ENCODE measurements at places on chromosomes 6 and 20.

- DNase-seq, result peak; percentile 20
These were observed 1.3 kb upstream of the NDUFAF4 start for GRCh38 chr6:96899019-96899418.

DNA sequence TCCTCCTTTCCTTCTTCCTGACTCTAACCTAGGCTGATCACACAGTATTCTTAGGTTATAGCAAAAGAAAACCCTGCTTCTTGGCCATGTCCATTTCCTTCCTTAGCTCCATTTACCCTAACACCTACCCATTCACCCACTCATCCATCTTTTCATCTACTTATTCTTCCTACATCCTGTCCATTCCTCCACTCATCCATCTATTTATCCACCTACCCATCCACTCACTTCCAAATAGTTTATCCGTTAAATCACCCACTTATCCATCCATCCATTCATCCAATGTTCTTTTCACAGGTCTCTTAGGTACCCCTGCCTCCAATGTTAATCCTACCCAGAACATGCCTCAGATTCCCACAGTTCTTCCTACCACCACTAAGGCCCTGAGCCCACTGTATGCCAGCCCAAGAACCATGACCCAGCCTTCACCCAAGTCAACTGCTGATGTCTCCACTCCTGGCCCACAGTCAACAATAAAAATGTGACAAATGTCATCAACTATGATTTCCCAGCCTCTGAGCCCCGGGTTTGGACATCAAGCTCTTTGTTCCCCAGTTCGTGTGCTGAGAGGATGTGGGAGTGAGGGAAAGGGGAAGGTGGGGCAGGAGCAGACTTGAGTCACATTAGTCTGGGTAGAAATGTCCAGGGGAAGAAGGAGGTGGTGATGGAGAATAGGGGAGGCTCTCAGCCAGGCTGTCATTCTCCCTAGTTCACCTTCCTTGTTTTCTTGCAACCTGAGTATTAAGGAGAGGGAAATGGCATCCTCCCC is 24.4 kb downstream of the TREML4 start:
- DNase-seq, result no peak

GRCh38 chr20:21338291-21338690 is 35.2 kb downstream of the XRN2 start:
- DNase-seq, result no peak

- DNase-seq, result no peak
These were observed 63.3 kb downstream of the PLCG1 start for GRCh38 chr20:41200446-41201202.

GRCh38 chr6:152184917-152185574 is 377.6 kb downstream of the ESR1 start:
- DNase-seq, result no peak

- DNase-seq, result no peak
These were observed 52.4 kb upstream of the TBC1D7 start for GRCh38 chr6:13380761-13381160.

DNA sequence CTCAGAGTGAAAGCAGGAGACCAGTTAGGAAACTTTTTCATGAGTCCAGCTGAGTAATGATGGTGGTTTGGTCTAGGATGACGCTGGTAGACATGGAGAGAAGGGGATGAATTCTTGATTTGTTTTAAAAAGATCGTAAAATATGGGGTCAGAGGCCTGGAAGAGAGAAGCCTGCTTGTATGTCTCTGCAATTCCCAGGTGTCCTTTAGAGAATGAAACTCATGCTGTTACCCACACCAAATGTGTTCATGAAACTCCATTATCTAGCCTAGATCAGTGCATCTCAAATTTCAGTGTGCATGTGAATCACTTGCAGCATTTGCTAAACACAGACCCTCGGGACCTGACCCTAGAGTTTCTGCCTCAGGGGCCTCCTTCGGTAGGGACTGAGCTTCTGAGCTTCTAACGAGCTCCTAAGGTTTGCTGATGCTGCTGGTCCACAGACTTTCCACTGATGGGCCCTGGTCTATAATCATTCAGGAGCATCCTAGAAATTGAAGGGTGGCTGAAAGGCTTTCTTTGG is 302.0 kb upstream of the PLCB4 start:
- DNase-seq, result peak; percentile 84

DNA sequence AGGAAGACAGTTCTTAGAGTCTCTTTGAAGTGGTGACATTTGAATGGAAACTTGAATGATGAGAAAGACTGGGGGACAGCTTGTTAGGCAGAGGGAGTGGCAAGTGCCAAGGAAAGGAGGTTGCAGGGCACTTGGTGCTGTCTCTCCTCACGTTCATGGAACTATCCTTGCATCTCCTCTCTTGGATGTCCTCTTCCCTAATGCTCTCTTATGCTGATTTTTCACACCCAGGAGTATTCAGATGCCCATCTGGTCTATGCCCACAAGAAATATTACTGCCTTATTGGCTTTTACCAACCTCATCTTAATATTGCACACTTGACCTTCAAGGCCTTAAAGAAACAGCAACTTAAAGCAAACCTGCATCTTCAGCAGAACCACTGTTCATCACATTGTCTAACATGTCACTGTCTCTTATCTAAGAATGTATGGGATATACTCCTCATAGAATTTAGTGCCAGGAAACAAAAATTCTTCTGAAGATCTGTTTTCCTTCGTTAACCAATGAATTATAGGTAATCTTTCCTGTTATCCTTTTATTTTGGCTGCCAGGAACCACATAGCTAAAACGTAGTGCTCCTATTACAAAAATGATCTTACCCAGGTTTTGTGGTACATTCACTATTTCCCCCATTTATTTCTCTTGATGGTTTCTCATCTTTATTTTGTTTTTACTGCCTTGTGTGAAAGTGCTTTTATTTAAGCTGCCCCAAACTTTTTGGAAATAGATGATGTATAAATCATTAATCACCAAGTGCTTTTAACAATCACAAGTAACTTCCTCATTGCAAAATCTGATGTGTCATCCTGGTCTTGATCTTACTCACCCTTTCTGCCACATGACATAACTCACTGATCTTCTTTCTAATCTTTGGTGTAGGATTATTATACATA is 12.8 kb downstream of the RGS17 start:
- DNase-seq, result no peak

DNA sequence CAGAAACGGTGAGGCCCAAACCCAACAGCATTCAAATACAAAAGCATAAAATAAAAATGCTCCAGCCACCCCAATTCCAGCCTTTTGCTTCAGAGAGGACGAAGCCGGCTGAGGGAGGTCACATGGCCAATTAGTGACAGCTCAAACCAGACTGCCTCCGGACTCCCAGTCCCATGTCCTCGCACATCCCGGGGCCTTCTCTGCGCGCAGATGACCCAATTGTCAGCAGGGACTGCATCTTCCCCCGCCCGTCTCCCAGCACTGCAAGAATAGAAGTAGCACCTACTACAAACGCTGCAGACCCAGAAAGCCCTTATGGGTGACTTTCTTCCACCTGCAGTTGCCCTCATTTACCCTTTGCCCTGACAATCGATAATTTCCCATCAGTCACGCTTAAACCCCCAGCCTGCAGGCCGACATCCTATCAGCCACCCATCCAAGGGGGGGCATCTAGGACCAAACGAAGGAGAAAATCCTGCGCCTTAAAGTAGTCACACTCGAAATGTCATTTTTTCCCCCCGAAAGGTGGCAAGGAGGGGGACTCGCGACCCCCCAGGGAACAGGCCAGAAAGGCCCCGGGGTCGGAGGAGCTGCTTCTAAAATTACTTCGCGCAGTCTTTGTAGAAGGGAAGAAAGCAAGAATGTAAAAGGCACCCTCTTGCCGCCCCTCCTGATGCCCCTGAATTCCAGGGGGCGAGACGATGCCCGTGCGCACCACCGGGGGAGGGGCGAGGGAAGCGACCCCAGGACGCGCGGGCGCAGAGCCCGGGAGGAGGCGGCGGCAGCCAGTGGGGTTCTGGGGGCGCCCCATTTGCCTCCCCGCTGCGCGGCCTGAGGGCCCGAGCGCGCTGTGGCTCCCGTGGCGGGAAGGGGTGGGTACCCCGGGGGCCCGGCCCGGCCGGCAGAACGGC is 792 bp downstream of the SLC23A2 start:
- DNase-seq, result peak; percentile 9

GRCh38 chr20:21301940-21302663 is 1.0 kb upstream of the XRN2 start:
- DNase-seq, result no peak

DNA sequence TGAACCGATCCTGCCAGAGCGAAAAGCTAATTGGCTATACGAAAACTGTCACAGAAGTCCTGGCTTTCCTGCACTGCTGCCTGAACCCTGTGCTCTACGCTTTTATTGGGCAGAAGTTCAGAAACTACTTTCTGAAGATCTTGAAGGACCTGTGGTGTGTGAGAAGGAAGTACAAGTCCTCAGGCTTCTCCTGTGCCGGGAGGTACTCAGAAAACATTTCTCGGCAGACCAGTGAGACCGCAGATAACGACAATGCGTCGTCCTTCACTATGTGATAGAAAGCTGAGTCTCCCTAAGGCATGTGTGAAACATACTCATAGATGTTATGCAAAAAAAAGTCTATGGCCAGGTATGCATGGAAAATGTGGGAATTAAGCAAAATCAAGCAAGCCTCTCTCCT is 14.2 kb downstream of the CCR6 start:
- DNase-seq, result no peak

DNA sequence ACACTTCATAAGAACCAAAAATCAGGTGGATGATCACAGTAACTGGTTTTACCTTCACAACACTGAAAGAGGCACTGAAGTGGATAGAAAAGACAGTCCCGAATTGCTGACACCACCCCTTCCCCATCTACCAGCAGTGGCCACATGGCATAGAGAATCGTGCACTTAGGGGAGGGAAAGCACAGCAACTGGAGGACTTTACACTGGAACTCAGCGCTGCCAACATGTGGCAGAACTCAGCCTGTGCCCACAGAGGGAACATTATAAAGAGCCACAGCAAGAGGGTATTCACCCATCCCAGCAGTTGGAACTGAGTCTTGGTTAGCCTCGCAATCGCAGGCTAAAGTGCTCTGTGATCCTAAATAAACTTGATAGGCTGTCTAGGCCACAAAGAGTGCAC is 6.5 kb upstream of the KIAA1586 start:
- no peak for DNase-seq

GRCh38 chr20:58630063-58630462 is 21.0 kb upstream of the STX16 start:
- DNase-seq, result no peak

DNA sequence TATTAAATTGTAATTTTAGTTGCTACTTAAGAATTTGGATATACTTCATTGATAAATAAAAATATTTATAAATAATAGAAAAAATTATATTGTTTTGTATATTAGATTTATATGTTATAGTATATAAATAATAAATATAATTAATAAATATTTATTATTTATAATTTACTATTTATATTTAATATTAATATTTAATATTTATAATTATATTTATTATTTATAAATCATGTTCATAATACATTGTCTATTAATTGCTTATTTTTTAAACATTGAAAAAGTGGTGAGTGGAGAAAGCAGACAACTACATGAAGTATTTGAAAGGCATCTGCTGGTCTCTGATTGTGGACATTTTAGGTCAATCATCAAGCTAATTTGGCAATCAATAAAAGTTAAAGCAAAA is 464.5 kb downstream of the MMUT start:
- DNase-seq, result no peak

DNA sequence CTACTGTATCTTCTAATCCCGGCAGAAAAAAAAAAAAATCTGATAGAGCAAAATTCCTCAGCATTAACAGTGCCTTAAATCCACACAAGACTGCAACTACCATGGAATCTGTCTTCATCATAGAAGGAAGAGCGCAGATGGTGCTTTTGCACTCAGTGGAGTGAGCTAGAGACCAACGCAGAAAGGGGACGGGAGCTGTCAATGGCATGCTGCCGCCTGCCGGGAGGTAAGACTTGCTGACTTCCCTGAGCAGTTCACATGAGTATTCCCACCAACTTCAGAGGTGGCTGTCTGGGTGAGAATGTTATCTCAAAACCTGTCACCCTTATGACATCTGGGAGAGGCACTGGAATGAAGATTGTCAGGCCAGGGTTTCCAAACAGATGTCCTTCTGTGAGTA is 35.6 kb downstream of the DZANK1 start:
- DNase-seq, result no peak

DNA sequence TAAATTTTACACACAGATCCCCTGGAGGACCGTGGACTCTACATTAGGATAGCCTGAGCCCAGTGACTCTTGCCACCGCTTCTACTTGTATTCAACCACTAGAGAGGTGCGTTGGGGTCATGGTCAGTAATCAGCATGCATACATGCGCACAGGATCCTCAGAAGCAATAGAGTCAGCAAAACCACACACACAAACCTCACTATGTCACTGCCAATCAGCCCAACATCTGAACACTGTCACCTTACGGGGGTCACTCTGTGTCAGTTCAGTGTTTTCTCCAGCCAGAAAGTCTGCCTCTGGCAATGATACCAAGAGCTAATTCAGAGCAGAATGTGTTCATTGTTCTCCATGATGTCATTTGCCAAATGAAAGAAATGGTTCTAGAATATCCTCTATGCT is 225.3 kb downstream of the KHDC1L start:
- no peak for DNase-seq

DNA sequence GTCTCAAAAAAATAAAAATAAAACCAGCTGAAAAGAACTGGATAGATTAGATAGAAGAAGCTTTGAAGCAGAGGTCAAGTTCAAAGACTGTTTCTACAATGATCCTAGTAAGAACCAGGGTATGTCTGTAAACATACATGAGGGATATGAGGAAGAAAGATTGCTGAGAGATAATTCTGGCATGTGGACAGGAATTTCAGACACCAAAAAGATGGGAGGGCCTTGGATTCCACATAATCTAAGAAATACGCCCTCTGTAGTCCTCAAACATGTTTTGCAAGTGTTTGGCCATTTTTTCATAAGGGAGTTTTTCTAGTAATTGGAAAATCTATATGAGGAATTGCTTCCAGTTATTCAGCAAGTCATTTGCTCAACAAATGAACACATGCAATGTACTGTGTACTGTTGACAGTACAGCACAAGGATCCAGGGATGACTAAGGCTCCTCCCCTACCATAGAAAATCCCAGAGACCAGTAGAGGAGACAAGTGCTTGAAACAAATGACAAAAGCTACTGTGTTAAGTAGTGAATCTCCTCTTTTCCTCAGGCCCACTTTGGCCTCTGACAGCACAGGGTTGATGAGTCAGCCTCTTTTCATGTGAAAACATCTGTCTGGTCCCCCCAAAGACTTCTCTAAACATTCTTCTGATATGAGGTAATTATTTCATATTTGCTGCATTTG is 795.9 kb downstream of the MAFB start:
- no peak for DNase-seq

DNA sequence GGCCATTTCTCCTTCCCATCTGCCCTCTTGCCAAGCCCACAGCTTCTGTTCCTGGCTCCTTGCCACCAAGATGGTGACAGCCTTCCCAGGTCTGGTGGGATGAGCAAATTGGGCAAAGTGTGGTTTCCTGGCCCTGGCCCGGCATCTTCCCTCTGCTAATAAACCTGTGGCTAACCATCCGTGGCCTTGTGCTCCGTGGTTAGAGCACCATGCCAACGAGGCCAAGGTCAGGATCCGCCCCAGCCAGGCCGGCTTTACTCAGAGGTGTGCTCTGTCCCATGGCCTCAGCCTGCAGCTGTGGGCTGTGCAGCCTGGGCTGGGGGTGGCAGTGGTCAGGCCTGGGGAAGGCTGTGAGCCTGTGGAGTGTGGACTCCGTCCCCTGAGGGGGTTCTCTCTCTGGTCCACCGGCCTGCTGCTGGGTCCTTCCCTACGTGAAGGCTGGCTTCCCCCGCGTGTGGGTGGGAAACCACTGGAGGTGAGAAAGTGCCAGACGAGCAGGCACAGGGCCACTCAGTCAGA is 117.4 kb downstream of the VEGFA start:
- no peak for DNase-seq

GRCh38 chr20:57893366-57893999 is 183.7 kb upstream of the PMEPA1 start:
- peak; percentile 27 for DNase-seq

- no peak for DNase-seq
These were observed 5.0 kb downstream of the TMEM239 start for GRCh38 chr20:2820896-2821869.

Data from NCI-H2171 (cell line).